T47D (cell line): ENCODE measurements at places on chromosomes 7 and 10.
A peak's percentile ranks its signal among the peaks of the same experiment; 100 is the strongest.

DNA sequence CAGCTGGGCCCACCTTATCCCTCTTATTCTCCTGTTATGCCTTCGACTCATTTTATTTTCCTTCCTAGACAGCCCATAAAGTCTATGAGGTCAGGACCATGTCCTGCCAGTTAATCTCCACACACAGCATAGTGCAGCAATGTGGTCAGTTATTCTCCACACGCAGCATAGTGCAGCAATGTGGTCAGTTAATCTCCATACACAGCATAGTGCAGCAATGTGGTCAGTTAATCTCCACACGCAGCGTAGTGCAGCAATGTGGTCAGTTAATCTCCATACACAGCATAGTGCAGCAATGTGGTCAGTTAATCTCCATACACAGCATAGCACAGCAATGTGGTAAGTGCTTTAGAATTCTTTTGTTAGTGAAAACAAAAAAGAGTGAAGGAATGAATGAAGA lies 77.8 kb downstream of the TEX36 start:
- DNase-seq: no peak

GRCh38 chr10:83603708-83604107 lies 535.6 kb upstream of the GHITM start:
- no peak for DNase-seq

DNA sequence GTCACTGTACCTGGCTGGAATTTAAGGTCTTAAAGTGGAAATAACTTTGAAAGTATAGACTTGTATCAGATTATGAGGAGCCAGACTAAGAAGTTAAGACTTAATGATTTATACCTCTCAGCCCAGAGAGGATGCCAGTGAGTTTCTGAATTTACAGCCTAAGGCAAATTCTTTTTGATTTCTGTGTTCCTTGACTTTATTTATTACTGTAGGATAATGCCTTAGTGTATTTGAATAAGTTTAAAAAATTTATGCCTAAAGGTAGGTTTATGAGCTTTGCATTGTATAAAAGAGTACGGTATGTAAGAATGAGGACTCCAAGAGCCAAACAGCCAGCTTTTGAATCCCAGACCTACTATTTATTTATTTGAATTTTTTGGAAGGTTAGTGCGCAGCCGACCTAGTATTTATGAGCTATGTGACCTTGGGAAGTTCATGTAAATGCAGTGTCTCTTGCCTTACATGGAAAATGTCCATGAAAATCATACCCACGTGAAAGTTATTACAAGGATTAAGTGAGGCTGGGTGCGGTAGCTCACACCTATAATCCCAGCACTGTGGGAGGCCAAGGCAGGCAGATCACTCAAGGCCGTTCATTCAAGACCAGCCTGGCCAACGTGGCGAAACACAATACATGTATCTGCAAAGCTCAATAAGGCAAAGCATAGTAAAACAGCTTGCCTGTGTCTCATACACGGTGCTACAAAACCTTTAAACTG lies 174.6 kb downstream of the AUTS2 start:
- peak; percentile 55 for DNase-seq

DNA sequence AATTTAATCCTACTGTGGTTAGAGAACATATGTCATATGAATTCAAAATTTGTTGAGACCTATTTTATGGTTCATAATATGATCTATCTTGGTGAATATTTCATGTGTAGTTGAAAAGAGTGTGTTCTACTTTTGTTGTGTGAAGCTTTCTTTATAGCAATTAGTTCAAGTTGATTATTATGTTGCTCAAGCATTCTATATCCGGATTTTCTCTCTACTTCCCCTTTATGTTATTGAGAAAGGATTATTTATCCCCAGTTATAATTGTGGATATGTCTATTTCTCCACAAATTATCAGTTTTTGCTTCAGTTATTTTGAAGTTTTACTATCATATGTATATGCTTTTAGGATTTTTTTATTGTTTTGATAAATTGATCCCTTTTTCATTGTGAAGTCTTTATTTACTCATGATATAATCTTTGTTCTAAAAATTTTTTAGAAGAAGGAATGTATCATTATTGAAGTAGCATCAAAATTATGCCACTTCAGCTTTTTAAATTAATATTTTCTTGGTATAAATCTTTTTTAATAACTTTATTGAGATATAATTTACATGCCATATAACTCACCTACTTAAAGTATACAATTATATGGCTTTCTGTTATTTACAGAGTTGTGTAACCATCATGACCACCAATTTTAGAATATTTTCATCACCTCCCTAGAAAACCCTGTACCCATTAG lies 12.0 kb upstream of the MEST start:
- DNase-seq: no peak

GRCh38 chr10:119268428-119268827 lies 61.1 kb downstream of the GRK5 start:
- DNase-seq: no peak

GRCh38 chr10:102504179-102504975 lies 605 bp downstream of the SUFU start:
- DNase-seq: no peak

DNA sequence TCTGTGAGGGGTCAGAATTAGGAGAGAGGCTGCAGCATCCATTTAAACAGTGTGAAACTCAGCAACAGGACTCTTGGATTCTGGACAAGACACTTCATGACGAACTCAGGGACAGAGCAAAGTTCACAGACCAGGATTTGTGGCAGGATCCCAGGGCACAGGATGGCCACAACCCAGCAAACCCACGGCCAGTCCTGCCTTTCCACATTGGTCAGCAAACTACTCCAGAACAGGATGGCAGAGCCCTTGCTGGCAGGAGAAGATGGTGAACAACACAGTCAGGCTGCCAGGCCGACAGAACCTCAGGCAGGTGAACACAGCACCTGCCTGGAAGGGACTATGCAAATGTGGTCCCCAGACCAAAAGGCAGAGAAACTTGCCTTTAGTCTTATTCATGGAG lies 34.4 kb downstream of the VSTM4 start:
- DNase-seq: no peak

GRCh38 chr10:5411941-5412276 lies 448 bp upstream of the NET1 start:
- DNase-seq: no peak

GRCh38 chr7:127930341-127931328 lies 100.6 kb downstream of the LRRC4 start:
- no peak for DNase-seq

GRCh38 chr7:36280840-36281812 lies 108.5 kb upstream of the ANLN start:
- DNase-seq: no peak
